Esophagus mucosa (tissue), 1 donor: ENCODE measurements at places on chromosomes 11 and 22.

- peak; percentile 92 for ATAC-seq
These were observed 16.6 kb downstream of the ASCC2 start for GRCh38 chr22:29821291-29822016.

DNA sequence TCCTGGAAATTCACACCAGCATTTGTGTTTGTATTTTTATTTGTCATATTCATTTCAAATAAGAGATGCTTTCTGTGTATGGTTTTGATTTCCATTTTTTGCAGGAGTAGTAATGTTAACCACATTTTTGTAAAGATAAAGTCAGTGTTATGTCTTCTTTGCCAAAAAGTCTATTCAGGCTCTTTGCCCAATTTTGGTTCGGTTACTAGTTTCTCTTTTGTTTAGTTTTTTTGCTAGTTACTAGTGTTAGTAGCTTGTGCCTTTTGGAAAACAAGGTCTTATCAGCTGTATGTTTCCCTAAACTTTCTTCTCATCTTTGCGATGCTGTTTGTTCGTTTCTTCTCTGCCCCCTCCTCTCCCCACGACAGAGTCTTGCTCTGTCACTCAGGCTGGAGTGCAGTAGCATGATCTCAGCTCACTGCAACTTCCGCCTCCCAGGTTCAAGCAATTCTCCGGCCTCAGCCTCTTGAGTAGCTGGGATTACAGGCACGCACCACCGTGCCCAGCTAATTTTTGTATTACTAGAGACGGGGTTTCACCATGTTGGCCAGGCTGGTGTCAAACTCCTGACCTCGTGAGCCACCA is 112.3 kb upstream of the GRK3 start:
- ATAC-seq, result no peak

DNA sequence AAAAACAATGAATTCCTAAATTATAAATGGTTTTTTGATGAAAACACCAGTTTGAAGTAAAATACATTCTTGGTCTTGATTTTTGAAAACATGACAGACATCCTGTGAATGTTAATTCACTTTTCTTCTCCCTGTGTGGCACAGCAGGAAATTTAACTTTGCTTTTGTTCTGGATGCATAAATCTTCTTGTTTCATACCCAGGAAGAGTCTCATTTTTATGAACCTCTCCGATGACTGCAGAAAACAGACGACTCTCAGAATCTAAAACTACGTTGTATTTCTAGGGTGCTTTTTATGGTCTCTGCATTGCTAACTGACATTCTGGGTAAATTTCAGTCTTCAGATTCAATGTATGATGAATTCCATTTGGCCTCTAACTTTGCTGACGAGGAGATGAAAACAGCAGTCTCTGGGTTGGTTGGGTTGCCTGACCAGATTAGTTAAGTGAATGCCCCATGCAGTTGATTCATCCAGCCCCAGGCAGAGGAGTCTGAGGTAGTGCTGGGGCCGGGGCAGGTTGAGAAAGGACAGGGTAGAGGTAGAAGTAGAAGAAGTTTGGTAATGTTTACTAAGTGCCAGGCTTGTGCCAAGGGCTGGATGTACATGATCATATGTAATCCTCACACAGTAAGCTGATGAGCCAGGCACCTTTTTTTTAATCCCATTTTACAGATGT is 20.1 kb downstream of the TCP11L1 start:
- peak; percentile 95 for ATAC-seq

GRCh38 chr22:36478966-36479365 is 2.5 kb downstream of the TXN2 start:
- no peak for ATAC-seq

DNA sequence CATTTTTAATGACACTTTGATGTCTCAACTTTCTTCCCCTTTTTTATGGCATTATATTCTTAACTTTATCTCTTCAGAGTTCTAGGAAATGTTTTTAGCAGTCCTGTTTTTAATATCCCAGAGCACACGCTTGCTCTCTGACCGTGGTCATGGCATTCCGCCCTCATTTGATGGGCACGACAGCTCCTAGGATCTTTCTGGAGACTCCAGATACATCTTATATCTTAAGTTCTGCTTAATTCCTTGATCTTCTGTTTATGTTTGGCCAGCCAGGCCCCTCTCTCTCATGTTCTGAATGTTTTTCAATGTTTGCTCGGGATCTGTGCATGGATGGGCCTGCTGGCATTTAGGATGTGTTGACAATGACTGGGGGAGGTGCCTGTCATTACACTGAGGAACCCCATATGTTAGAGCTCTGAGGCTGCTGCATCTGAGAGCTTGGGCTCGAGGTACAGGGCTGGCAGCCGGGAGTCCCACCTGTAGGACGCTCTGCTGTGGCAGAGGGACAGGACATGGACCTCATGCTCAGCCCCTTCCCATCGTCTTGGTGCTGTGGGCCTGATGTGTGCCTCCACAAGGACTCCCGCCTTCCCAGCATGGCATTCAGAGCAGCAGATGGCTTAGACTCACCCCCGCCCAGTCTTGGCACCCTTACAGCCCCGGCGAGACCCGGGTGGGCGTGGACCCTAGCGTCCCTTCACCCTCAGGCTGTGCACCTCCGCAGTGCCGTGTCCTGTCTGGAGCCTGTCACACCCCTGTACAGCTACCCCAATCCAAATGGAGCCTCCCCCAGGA is 75.0 kb downstream of the CDKN1C start:
- no peak for ATAC-seq

GRCh38 chr22:25027043-25027906 is 74.8 kb downstream of the KIAA1671 start:
- ATAC-seq, result peak; percentile 71

DNA sequence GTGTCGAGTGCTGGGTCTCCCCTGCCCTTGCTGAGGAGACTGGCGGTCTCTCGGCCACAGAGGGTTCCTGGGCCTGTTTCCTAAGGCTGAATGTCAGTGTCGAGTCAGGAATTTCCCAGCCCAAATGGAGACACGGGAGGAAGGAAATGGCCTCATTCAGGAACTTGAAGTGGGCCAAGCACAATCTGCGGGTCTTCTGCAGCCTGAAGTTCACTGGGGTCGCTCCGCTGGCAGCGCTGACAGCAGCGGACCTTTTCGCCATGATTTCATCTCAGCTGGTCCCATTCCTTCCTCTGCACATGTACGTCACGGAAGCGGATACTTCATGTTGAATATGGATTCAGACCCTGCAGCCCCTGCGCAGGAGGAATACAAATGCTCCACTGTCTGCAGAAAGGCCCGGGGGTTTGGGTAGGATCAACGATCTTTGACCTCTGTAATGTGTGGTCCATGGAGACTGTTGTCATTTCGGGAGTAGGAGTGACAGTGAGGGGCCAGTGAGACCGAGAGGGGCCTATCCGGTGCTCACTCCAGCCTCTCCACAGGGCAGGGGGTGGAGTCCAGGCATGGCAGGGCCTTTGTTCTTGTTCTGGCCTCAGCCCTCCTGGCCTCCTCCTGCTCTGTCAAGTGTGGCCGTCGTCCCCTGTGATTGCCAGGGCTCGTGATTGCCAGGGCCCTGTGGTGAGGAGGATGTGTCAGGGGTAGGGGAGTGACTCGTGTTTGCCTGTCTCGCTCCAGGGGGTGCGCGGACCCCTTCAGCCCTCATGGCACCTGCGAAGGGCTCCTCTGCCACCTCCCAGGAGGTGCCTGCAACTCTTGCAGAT is 402.3 kb downstream of the TBC1D22A start:
- ATAC-seq, result no peak

GRCh38 chr22:47681411-47682165 is 919.1 kb downstream of the TBC1D22A start:
- ATAC-seq, result no peak

DNA sequence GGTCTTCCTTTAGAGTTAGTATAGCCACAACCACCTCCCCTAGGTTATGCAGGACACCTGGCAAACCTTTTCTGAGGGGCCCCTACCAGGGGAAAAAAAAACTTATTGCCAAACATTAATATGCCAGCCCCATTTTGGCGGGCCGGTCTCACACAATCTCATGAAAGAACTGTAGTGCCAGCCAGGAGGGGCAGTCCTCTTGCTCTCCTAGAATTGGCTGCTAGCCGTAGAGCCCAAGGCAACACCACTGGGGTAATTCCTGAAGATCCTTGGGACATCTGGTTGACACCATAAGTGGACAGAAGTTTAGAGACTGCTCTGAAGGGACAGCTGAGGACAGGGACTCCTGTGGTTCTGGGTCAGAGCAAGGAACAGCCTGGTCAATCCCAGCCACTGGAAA is 24.2 kb downstream of the NAV2 start:
- no peak for ATAC-seq

DNA sequence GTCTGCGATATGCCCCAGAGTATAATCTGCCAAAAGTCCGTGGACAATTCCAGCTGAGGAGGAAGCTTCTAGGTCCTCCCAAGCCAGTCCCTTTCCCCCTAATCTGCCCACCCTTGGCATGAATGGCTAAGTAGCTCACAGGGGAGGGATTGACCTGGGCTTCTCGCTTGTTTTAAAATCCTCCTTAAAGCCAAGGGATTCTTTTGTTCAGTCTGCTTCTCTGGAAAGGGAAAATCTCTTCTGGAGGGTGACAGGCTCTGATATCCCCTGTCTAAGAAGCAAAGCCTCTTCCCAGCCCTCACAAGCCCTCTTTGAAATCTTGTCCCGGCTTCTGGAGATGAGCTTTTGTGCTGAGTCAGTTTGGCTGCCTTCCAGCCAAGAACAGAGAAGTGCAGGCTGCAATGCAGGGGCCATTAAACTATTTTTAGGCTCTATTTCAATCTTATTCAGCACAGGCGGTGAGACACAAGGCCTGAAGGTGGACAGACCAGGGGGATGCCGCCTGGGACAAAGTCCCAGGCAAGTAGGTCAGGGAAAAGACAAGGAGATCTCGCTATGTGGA is 23.9 kb downstream of the NEFH start:
- no peak for ATAC-seq

GRCh38 chr11:110027627-110028371 is 65.4 kb upstream of the ZC3H12C start:
- no peak for ATAC-seq

- ATAC-seq, result no peak
These were observed 831.5 kb downstream of the TBC1D22A start for GRCh38 chr22:47593911-47594311.

- peak; percentile 84 for ATAC-seq
These were observed 25.2 kb downstream of the FAM76B start for GRCh38 chr11:95764267-95764898.

- no peak for ATAC-seq
These were observed 772 bp downstream of the TBC1D10C start for GRCh38 chr11:67404515-67405195.

- no peak for ATAC-seq
These were observed 591.8 kb downstream of the BUD13 start for GRCh38 chr11:116180806-116181600.

DNA sequence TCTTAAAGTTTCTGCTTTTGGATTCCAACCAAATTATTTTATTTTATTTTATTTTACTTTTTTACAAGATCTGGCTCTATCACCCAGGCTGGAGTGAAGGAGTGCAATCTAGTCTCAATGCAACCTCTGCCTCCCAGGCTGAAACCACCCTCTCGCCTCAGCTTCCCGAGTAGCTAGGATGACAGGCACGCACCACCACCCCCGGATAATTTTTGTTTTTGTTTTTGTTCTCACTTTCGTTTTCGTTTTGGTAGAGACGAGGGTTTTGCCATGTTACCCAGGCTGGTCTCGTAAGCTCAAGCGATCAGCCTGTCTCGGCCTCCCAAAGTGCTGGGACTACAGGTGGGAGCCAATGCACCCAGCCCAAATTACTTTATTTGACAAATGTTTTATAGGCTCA is 219.8 kb downstream of the ETS1 start:
- ATAC-seq, result no peak

DNA sequence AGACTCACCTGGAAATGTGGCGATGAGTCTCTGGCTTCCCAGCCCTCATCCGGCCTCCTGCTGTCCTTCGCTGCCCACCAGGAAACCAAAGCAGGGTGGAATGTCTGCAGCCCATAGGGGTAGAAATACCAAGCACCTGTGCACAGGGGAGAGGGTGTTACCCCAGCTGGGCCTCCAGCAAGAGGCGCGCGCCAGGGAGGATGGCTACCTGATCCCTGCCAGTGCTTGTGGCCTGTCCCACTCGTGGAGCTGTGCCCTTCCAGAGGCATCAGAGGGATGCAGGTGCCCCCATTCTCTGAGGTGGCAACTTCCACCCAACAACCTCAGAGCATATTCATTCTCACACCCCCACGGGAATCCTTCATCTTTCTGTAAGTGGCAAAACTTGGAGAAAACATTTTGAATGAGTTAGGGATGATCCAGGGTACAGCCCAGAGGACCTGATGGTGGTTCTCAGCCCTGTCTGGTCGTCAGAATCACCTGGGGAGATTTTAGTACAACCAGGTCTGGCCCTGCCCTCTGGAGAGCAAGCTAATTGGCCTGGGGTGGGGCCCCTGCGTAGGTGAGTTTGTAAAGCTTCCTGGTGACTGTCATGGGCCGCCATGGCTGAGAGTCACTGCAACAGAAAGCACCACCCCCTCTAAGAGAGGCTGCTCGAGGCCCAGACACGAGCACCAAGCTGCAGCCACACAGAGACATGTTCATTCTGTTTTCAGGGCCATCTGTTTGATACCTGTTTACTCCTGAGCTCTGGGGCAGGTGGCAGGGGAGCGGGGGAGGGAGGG is 9.9 kb downstream of the SUN2 start:
- no peak for ATAC-seq

- ATAC-seq, result no peak
These were observed 7.7 kb upstream of the CCDC188 start for GRCh38 chr22:20158391-20159036.

DNA sequence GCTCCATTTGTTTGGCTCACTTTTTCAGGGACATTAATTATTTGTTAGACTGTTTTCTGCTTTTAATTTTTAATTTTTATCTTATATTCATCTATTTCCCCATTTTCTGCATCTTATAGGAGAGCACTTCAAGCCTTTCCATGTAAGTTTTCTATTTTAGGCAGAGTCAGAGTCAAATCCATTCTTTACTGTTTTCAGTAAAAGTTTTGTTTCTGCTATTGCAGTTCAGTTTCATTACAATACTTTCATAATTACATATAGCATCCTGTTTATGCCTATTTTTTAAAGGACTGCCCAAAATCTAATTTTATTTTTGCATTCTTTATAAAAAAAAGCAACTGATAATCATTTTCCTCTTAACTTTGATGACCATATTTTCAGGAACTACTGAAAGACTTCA is 3.8 kb upstream of the OR10A5 start:
- no peak for ATAC-seq

GRCh38 chr11:124761301-124762104 is 587 bp downstream of the ESAM start:
- ATAC-seq, result no peak
